NCI-H2171 treated with DMSO at 0.1 percent for 48 hours (cell line): ENCODE measurements at places on chromosomes 7 and 10.

DNA sequence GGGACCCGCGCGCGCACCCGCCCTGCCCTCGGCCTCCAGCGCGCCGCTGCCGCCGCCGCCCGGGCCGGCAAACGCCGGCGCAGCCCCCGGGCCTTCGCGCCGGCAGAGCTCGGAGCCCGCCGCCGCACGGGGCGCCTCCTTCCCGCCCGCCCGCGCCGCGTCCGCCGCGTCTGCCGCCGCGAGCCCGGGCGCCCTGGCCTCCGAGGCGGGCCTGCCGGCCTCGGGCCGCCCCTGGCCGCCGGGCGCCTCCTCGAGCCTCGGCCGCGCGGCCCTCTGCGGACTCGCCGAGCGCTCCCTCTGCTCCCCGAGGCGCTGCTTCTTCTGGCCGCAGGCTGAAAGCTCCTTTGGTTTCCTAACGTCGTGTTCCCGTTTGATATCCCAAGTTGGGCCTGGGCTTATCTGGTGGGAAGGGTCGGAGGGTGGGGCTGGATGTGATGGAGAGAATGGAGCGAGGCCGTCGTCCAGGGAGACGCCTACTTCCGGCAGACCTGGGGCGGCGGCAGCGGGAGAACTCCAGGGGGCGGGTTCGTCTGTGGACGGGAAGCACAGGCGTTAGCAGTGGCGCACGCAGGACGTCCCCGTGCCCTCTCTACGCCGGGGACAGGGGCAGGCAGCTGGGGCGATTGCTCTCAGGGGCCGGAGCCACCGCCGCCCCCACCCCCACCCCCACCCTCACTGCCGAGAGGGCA is 221.0 kb downstream of the PHTF2 start:
- peak; percentile 92 for DNase-seq

DNA sequence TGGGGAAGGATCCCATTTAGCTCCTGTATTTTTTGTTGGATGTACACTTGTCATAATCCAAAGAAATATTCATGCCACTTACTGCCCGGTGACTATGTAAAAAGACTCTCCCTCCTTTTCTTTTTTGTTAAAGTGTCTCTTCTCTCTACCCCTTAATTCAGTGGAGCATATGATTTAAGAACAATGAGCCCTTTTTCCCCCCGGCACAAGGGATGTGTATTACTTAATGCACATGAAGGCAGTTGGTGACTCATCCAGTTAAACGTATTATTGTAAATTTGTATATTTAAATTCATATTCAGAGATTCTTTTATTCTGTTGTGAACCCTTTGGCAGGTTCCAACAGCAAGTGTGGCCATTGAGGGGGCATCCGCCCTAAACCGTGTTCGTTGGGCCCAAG is 241.9 kb downstream of the SLC25A13 start:
- no peak for DNase-seq

DNA sequence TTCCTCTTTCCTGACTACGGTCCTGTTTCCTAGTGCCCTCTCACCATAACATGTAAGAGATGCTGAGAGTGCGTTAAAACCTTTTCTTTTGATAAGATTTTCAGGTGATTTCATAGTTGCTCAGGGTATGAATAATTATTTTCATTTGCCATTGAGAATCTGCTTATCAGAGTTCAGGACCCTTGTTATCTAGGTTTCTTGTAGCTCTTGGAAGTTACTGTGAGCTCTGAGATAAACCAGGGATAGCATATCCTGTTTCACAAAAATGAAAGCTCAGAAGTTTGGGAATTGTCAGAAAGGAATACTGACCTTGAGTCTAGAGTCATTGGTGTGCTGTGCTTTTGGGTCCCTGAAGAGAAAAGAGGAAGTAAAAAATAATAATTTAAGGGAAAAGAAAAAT is 76.8 kb upstream of the PRKG1 start:
- DNase-seq, result no peak

- no peak for DNase-seq
Measured at GRCh38 chr10:48468866-48469511, 135.9 kb downstream of the ARHGAP22 start.

GRCh38 chr10:71984126-71984808 is 20.1 kb downstream of the CHST3 start:
- DNase-seq, result no peak
